Activated CD4-positive, CD25-positive, alpha-beta regulatory T cell (primary cell): ENCODE measurements at places on chromosomes 7 and 10.

DNA sequence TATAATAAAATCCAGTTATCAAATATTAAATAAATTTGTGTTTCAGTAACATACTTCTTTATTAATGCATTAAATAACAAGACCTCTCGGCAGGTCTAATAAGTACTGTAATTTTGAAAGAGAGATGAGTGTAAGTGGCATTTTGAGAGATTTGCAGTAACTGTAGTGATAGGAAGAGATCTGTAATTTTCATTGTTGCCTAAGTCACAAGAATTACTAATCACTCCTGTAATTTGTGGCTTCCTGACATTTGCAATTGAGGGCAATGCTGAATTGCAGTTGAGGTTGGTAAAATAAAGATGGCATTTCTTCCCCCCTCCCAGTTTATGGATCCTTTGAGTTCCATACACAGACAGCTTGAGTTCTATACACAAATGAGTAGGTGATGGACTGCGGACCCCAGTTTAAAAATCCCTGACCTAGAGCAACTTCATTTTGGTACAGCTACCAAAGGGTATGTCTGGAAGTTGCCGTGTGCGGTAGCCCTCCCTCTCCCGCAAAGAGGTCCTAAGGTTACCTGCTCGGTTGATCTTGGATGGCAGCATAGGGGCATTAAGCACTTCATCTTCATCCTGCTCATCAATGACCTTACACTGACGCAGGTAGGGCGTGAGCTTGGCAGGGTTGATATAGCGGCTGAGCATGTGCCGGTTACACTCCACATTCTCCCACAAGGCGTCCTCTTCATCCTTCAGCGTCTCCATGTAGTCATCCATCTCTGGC, 96.4 kb downstream of the CARD11 start:
- DNase-seq, result no peak

GRCh38 chr10:99123336-99123735, 112.3 kb downstream of the HPSE2 start:
- no peak for DNase-seq

DNA sequence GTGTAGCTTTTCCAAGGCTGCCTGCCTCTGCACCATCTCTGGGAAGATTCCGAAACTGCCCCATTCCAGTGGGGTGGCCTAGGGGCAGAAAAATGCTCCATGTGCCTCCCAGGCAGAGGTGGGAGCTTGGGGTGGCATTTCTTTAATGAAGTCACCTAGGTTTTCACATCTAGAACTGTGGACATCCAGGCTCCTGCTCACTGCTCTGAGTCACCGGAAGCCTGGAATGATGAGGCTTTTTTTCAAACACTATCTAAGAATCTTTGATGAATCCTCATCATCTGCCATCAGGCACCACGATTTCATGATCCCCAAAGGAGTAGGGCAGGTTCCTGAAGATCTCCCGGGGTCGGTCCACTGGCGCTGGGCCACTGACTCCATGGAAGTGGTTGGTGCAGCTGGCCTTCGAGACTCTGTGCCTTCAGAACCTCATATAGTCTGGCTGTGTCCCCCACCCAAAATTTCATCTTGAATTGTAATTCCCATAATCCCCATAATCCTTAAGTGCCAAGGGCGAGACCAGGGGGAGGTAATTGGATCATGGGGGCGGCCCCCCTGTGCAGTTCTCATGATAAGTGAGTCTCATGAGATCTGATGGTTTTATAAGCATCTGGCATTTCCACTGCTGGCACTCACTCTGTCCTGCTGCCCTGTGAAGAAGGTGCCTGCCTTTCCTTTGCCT, 37.1 kb downstream of the MTURN start:
- DNase-seq, result no peak

GRCh38 chr7:90764848-90765570, 168.9 kb downstream of the CDK14 start:
- DNase-seq, result no peak

DNA sequence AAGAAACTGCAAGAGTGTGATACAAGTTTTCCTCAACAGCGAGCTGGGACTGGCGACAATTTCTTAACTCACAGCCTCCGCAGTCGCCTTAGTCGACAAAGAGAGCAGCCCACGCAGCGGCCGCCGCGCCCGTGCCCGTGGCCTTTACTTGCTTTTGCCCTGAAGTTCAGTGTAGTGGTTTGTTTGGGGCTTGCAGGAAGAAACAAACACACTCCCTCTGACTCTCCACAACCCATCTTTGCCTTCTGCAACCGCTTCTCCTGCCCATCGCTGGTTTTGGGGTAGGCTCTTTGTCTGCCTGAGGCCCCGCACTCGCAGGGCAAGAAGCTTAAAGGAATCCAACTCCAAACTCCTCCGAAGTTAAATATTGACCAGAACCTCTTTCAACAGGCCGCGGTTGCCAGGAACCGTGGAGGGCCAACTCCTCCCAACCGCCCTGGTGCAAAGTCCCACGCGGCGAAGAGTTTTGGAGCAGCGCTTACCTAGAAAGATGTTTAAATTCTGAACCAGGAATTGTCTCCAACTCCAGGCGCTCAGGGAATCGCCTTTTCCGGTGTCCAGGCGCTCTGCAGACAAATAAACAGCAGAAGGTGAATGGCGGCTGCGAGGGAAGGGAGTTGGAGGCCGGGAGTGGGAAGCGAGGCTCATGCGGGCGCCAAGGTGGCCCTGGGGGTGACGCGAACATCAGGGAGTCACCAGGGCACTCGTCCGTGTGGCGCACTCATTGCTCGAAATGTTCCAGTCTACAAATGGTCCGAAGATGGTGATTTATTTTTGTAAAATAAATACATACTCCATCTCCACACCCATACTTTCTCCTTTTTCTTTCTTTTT, 8.3 kb downstream of the HOXA4 start:
- no peak for DNase-seq

- no peak for DNase-seq
Measured at GRCh38 chr7:21169667-21170580, 258.0 kb upstream of the SP4 start.

GRCh38 chr7:137970253-137970975, 31.5 kb downstream of the CREB3L2 start:
- no peak for DNase-seq
